ENCODE measurements at places on chromosomes 11 and 22. TPM values are rescaled to one million over a fixed set of nuclear protein-coding genes. Genes with fewer than 3 reads are reported as not detected.

The APOL5 gene
- total RNA-seq: not detected

The IL17REL gene
- total RNA-seq: not detected

GRCh38 chr11:34576331-34576730, 44.6 kb upstream of the EHF start:
- no peak for DNase-seq

DNA sequence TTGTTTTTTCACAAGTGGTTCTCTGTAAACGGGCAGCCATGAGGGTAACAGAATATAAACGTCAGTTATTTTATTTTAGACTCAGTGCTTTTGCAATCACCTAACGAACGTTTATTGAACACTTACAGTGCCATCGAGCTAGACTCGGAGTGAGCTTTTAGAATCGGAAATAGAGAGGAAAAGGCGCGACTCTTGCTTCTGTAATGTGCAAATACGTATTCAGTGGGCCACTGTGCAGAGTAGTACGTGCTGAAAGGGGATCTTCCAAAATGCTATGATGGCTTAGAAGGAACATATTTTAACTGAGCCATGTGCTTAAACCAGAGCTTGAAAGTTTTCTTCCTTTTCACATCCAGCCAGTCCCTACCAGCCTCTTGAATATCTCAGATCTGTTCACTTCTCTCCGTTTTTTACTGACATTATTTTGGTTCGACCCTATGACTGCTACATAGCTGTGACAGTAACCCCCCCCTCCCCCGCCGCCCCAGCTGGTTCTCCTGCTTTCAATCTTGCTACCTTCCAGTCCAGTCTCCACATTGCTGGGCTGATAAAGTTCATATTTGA, 468 bp downstream of the DDIAS start:
- DNase-seq: no peak

GRCh38 chr11:86630229-86630981, 42.0 kb downstream of the ME3 start:
- no peak for DNase-seq

DNA sequence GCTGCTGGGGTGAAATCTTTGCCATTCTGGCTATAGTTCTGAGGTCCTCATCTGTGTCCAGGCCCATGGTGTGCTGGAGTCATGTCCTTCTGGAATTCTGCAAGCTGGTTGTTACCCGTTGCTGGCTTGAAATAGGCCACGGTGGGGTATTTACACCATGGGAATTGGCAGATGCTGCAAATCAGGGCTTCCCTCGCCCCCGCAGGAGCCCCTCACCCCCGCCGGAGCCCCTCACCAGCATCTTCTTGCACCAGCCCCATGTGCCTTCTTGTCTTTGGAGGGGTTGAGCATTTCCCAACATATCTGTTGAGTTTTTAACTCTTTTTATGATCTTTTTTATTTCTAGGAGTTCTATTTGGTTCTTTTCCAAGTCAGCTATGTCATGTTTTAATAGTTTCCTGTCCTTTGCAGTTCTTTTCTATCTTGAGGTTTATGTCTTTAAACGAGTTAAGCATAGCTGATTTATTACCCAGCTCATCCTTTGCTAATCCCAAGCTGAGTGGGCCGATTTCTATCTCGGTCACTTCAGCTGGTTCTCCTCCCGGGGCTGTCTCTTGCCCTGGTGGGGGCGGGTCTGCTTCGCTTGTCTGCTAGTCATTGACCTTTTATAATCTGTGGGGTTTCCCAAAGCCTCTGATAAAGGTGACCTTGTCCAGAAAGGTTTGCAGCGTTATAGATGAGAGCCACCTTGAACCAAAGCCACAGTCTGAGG, 17.6 kb downstream of the ANO1 start:
- DNase-seq: no peak

DNA sequence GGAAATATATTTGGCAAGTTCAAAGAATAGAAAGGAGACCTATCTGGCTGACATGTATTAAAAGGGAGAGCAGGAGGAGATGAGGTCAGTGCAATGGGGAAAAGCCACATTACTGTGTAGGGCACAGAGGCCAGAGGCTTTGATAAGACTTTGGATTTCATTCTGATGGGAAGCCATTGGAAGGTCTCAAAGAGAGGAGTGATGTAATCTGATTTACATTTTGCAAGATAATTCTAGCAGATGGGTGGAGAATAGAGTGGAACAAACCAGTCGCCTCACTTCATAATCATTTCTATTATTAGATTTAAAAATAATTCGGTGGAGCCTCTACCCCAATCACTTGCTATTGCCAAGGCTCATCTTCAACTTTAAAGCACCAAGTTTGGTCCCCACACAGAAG, 278.4 kb upstream of the ZC3H12C start:
- no peak for DNase-seq

The CHRNA10 gene
- total RNA-seq: 1.1 TPM

The INS gene
- not detected for total RNA-seq

GRCh38 chr11:75775056-75775455, 6.5 kb downstream of the DGAT2 start:
- DNase-seq: no peak

The PTGDR2 gene
- 0.33 TPM for total RNA-seq

- DNase-seq: peak; percentile 95
These were observed 203.0 kb upstream of the SORL1-AS1 start for GRCh38 chr11:121655537-121656327.

GRCh38 chr22:42473484-42474193, 41.4 kb upstream of the NFAM1 start:
- DNase-seq: no peak

The LARGE1 gene
- total RNA-seq: 61.8 TPM

DNA sequence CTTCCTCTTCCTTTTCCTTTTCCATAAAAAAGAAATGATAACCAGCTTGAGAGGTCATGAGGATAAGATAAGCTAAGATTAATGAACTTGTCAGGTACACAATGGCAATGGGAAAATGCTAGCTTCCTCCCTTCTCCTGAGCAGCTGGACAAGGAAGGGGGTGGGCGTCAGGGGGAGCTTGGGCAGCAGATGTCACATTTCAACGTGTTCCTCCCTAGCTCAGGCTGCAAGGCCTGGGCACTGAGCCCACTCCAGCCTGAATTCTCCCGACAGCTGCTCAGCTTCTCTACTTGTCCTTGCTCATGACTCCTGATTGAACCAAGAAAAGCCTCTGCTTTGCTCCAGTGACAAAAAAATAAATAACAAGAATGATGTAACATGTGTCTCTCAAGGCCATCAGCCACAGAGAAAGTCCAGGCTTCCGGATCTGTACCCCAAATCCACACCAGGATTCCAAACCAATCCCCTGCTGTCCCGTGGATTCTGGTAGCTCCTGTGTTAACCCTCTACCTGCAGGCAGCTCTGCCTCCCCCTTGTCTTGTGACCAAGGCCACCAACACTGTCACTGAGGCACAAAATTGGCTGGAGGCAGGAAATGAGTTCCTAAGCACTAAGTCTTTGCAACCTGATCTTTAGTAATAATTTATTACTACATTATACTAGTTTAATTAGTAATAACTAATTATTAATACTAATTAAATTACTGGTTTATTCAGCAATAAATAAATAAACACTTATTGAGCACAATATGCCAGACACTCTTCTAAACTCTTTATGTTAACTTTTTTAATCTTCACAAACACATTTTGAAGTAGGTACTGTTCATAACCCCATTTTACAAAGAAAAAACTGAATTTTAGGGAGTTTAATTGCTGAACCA, 146.5 kb downstream of the CCDC34 start:
- peak; percentile 89 for DNase-seq

The WBP2NL gene
- total RNA-seq: 3.0 TPM

The NXPE4 gene
- not detected for total RNA-seq

- DNase-seq: no peak
These were observed 159.4 kb downstream of the MPPED1 start for GRCh38 chr22:43571181-43571580.

DNA sequence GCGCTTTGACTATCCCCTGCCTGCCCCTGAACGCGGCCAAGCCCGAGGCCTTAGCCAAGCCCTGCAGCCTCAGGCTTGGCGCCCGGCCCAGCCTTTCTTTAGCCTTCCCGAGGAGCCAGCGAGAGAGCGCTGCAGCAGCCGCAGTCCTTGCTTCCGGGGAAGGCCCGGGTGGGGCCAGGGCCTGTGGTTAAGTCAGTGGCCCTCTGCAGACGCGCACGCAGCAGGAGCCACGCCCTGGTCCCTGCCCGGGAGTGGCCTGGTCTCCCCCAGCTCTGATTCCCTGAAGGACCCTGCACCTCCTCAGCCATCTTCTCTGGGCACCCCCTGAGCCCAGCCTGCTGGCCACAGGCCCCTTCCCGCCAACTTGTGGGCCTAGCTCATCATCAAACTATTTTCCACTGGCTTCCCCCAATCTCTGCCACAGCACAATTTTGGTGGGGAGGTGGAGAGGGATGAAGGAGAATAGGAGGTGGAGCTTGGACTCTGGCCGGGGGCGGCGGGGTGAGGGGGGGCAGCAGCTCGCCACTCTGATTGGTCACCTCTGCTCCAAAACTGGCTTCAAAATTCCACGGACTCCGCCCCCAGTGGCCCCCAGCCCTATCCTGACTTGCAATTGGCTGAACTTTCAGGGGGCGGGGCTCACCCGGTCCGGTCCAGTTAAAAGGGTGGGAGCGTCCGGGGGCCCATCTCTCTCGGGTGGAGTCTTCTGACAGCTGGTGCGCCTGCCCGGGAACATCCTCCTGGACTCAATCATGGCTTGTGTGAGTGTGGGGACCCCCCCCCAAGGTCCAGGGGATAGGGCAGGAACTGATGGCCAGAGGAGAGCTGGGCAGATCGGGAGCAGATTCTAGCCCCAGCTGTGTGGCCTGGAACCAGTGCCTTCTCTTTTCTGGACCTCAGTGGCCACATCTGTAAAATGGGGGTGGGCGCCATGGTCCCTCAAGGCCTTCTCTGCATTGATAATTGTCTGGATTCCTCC, at the start of gene LGALS1:
TSS of gene LGALS1 (plus strand) at position 686 of the 979 bp plus-strand sequence. CDS start at position 753, 67 bp downstream.
- DNase-seq: peak; percentile 99

GRCh38 chr22:22085702-22086500, 103.3 kb upstream of the TOP3B start:
- DNase-seq: no peak

GRCh38 chr11:87325490-87325872, 287.7 kb downstream of the TMEM135 start:
- DNase-seq: no peak

GRCh38 chr11:1281974-1282365, 27.5 kb downstream of the TOLLIP start:
- DNase-seq: no peak

Data from ovary (tissue), 10 donors.